C1 segment of cervical spinal cord (tissue), 14 donors: ENCODE measurements at places on chromosomes 16 and 17.
A peak's percentile ranks its signal among the peaks of the same experiment; 100 is the strongest.

GRCh38 chr17:80997424-80998117, 5.9 kb downstream of the CHMP6 start:
- no peak for DNase-seq

DNA sequence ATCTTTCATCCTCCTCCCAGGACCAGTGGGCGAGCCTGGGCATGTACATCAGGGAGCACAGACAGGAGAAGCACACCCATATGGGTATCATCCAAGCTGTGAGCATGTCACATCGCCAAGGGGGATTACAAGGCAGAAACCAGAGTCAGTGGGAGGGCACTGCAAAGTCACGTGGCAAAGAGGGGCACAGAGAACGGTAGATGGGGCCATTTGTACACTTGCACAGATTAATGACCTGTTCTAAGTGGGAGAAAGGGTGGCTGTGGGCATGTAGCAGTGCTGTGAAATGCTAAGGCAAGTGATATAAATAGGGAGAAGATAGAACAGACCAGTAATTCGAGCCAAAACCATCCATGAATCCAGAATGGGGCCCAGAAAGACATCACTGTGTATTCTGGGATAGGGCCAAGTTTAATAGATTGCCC, 265.0 kb downstream of the CPPED1 start:
- no peak for DNase-seq

DNA sequence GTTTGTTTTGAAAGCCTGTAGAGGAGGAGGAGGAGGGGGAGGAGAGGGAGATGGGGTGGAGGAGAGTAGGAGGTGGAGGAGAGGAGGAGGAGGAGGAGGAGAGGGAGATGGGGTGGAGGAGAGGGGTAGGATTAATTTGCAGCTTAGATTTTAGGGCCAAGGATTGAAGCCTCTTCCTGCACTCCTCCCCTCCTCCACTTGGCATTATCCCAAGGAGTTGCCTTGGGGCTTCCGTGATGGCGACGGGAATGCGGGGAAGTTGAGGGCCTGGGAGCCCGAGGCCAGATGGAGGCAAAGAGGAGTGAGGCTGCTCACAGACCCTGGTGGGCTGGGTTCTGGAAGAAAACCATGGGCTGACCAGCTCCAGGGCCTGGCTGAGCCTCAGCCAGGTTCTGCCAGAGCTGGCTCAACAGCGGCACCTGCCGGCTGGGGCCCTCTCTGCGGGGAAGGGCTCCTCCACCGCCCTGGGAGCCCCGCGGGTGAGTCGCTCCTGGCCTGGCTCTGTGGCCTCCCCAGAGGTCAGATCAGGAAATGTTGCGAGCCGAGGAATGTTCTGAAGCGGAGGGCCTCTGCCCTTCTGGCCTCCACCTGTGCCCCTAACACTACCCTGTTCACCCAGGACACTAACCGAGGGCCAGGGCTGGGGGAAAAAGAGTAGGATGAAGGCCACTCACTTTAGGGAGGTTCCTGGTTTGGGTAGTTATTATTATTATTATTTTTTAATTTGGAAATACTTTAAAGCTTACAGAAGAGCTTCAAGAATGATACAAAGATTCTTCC, 23.9 kb upstream of the FMNL1 start:
- DNase-seq = peak; percentile 78

- no peak for DNase-seq
Measured at GRCh38 chr16:502179-502943, 25.2 kb upstream of the CAPN15 start.

- DNase-seq = no peak
Measured at GRCh38 chr17:80118601-80119270, 17.4 kb downstream of the GAA start.

GRCh38 chr17:77865112-77865611, 93.3 kb upstream of the TNRC6C start:
- DNase-seq = no peak
